MCF 10A (cell line): ENCODE measurements at places on chromosomes 4 and X.

DNA sequence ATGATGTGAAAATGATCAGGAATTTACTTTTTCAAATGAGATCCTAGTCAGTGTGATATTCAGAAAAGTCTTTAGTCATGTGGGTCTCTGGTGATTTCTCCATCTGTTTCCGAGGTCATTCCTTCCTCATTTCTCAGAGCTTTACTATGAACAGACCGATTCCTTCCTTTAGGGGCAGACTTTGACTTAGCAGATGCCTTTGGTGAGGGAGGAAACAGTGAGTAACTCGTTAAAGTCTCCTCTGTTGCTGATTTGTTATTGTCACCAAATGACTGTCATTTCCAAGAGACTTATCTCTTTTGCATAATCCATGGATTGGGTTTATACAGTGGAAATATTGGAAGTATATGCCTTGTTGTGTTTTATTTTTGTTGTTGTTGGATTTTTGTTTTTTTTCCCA lies 76.2 kb upstream of the CD99 start:
- no peak for DNase-seq

DNA sequence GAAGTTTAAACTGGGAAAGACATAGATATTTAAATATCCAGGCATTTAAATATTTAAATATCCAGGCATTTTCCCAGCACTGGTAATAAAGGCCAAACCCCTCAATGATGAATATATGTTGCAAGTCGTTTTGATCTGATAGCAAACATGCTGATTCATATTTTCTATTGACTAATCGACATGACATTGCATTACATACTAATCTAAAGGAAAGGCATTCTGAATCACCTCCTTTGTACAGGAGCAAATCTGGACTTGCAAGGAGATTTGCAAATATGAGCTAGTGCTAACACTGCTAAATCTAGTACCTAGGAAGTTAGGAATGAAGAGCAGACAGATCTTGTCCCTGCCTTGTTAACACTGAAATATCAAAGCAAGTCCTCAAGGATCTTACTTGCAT lies 207.3 kb downstream of the SLC7A11 start:
- peak; percentile 79 for DNase-seq

DNA sequence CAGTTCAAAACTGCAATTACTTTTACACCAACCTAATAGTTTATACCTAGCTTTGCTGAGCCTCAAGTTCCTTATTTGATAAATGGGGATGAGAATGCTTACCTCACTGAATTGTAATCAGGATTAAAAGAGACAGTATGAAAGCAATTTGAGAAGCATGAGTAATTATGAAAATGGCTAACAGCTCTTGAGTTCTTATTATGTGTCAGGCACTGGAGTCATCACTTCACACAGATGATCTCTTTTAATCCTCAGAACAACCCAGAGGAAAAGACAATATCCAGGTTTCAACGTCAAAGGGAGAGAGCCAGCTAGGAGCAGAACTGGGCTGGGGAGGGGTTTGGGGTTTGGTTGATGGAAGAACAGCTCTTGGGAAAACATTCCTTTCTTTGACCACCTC lies 221.0 kb upstream of the NWD2 start:
- DNase-seq, result no peak

- no peak for DNase-seq
Measured at GRCh38 chrX:17736478-17736855, 826 bp upstream of the SCML1 start.

DNA sequence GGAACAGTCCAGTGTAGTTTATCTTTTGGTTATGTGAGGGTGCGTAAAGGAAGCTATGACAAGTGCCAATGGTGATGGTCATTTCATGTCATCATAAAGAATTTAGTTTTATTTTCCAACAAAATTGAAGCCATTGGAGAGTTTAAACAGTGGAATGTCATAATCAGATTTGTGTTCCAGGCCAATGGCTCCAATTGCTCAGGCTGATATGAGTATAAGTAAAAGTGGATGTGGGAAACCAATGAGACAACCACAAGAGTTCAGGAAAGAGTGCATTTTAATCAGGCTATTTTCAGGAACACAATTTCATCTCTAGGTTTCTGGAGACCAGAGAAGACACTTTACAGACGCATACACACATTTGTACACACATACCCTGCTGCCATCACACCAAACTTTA lies 20.7 kb downstream of the SPANXC start:
- DNase-seq, result no peak

DNA sequence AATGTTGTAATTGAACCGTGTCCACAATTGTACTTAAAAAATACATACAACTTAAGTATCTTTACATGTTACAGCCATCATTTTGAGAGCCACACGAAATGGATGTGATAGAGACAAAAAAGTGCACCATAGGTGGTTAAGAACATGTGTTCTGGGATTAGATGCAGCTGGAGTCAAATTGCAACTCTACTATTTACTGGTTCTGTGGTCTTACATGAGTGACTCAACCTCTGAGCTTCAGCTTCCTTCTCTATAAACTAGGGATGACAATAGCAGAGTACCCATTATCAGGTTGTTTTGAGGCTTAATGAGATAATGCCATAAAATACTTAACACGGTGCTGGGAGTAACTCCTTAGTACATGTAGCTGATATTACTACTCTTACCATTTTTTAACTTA lies 130.4 kb downstream of the IDS start:
- peak; percentile 25 for DNase-seq

GRCh38 chr4:25857403-25857802 lies 5.4 kb downstream of the SEL1L3 start:
- peak; percentile 18 for DNase-seq

DNA sequence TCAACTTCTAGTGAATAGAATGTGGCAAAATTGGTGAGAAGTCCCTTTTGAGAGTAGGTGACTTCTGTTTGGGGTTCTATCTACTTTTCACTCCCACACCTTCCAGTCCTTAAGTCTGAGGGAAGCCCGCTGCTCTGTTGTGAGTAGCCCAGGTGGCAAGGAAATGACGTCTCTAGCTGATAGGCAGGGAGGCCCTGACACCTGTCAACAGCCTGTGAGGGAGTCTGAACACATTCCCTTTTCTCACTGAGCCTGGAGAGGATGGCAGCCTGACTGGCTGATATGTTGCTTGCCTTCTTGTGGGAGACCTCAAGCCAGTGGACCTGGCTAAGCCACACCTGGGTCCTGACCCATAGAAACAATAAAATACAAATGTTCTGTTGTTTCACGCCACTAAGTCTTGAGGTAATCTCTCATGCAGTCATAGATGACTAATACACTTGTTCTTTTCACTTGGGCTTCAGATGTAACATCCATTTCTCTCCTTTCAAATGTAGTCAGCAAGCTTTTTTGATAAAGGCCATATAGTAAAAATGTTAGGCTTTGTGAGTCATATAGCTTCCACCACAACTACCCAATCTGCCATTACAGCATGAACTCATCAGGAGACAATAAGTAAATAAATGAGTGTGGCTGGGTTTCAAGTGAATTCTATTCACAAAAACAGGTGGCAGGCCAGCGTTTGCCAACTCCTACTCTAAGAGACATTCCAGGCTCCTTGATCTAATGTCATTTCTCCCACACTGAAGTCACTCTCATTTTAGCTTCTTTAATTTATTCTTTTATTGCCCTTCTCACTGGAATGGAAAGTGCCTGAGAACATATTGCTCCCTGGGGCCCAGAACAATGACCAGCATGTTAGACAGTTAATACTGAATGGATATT lies 265.1 kb upstream of the MAD2L1 start:
- peak; percentile 1 for DNase-seq

DNA sequence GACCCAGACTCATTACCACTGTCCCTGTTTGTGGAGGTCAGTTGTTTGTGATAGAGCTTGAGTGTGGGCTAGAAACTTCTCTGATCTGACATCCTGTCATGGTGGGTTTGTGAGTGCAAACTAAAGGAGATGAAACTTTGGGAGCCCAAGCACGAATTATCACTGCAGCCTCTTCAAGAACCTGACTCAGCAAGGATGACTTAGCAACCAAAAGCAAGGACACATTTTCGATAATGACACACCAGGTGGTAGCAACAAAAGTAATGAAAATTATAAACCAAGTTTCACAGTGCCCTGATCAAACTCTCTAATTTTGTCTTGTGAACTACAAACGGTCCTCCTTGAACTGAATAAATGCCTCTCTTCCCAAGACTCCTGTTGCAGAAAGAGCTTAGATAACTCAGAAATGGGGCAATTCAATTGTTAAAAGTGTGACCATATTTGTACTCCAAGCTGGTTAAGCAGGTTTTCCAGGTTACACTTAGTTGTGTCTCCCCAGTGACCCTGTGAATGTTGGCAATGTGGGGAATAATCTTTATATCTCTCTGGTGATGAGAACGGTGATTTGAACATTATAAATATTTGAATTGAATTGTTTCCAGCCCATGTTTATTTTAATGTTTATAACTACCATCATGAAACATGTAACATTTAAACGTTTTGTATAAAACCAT lies 52.6 kb upstream of the ATP8A1 start:
- DNase-seq, result no peak

DNA sequence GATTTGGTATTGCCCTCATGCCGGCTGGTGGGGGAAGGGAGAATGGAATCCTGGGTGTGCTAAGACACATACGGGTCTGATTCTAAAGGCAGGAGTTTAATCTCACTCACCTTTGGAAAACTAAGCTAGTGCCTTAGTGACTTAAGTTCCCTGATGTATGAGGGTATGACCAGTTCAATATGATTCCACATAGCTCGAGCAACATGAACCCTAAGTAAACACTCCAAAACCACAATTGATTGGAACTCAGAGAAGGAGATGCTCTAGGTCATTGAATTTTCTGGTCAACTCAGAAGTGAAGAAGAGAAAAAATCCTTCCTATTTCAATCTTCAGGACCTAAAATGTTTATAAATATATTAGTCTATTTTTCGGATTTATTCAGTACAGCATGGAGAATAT lies 420.1 kb upstream of the INTU start:
- DNase-seq, result no peak

DNA sequence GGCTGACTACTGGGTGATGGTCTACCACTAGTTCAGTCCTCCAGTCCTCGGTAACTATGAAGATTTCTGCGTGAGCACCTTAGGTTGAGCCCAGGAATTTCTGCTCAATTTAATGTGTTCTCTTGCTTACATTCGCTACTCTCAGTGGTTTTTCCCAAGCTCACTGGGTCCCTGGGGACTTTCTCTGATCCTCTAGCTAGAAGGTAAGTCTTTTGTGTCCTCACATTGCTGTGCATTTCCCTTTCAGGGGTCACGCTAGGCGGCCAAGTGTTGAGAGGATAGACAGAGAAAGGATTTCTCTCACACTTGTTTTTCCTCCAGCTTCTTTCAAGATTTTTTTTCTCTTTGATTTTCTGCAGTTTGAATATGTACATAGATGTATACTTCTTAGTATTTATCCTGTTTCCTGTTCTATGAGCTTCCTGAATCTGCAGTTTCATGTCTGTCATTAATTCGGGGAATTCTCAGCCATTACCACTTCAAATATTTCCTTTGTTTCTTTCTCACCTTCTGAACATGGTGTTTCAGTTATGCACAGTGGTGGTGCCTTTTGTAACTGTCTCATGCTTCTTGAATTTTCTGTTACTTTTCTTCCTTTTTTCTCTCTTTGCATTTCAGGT lies 17.5 kb downstream of the MAGEA9 start:
- no peak for DNase-seq
